Skeletal muscle tissue (tissue), 5 donors: ENCODE measurements at places on chromosomes 2 and 18. TPM values are rescaled to one million over a fixed set of nuclear protein-coding genes. Genes with fewer than 3 reads are reported as not detected.

Gene SKOR2
- not detected for total RNA-seq

Gene ZSWIM2
- total RNA-seq, result not detected

Gene CRACDL
- 0.52 TPM for total RNA-seq

Gene VWA3B
- not detected for total RNA-seq

Gene CD28
- 4.2 TPM for total RNA-seq
